ENCODE measurements at places on chromosomes 6 and 20.

- no peak for DNase-seq
Measured at GRCh38 chr6:136191606-136192312, 58.4 kb downstream of the MTFR2 start.

DNA sequence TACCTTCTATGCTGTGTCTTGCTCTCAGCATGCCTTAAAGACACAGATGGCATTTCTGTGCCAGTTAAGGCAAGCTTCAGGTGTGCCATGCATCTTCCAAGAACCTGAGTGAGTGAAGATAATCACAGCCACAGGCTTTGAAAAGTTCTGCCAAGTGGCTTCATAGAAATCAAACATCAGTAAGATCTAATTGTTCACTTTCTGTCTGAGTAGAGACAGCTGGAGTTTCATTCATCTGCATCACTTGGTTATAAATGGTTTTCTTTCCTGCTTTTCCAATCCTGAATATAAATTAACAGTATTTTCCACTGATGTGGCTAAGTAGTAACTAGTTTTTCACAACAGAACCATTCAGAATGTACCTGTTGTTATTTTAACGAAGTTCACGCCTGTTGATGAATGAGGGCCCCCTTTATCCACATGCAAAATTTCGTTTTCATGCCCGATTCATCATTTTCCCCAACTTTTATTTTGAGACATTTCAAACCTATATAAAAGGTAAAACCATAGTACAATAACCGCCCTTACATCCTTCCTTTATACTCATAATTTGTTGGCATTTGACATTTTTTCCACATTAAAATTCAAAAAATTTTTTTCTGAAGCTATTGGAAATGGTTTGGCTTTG is 38.6 kb upstream of the KCNG1 start:
- no peak for DNase-seq

GRCh38 chr6:166330612-166331011 is 11.7 kb downstream of the SFT2D1 start:
- DNase-seq: no peak

DNA sequence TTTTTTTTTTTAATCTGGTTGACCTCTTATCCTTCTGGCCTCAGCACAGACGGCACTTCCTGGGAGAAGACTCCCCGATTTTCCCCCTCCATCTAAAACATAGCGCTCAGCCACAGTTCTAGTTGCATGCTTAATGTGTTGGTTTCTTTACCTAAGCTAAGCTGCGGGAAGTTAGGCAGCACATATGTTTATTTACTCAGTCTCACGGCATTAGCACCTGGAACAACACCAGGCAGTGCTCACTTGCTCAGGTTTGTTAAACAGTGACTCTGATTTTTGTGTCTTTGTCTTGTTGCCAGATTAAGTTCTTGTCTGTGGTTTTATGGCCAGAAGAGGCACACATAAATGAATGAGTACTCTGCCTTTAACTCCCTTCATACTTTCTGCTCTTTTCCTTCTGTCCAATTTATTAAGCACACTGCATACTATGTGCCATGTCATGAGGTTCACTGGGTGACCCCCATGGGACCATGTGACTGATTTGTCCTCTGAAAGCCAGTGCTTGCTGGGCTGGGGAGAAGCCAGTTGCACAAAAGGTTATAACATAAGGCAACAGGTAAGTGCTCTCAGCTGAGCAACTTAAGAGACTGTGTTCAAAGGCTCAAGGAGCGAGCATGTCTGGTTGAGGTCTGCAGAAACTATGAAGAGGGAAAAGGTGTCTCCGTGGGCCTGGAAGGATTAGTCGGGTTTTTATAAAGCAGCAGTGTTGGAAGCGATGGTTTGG is 93.6 kb downstream of the RPP40 start:
- DNase-seq: peak; percentile 73

- DNase-seq: no peak
Measured at GRCh38 chr6:162722226-162722625, 5.3 kb downstream of the PRKN start.

GRCh38 chr6:100979267-100979666 is 98.1 kb upstream of the ASCC3 start:
- no peak for DNase-seq

- no peak for DNase-seq
Measured at GRCh38 chr20:8094415-8094818, 37.6 kb upstream of the PLCB1 start.

DNA sequence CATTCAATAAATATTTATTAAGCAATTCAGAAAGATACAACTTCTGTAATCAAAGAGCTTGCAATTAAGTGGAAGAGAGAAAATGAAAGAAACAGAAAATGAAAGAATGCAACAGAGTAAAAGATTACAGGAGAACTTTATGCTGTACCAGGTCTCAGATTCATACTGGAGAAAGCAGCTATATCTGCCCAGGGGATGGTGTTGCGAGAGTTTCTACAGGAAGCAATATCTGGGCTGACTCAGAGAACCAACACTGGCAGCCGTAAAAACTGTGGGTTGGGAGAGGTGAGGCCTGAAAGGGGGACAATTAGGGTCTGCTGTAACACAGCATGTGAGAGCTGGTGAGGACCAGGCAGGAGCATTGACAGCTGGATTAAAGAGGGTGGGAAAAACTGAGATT is 256.7 kb upstream of the TCF21 start:
- DNase-seq: no peak

- no peak for DNase-seq
Measured at GRCh38 chr6:85163156-85164080, 286.5 kb upstream of the NT5E start.

GRCh38 chr6:142846883-142847287 is 98.1 kb downstream of the HIVEP2 start:
- no peak for DNase-seq

GRCh38 chr6:108132863-108133262 is 33.0 kb upstream of the NR2E1 start:
- DNase-seq: no peak

DNA sequence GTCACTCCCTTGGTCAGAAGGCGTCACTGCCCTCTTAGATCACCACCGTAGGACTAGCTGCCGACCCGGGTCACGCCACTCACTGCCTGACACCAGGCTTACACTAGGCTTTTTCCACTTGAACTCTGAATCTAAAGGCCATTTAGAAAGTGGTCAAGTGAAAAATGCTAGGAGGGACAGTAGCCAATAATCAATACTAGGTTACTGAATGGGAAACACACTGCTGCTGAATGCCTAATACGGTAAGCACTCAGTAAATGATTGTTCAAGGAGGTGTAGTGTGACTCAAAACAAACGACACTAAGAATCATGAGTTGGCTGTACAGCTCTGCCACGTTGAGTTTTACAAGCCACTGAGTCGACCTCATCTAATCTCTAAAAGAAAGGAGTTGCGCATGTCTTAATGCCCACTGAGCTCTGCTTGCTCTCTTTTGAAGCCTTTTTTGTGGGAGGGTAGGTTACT is 760 bp upstream of the IBTK start:
- peak; percentile 67 for DNase-seq

- no peak for DNase-seq
Measured at GRCh38 chr6:148464319-148465010, 121.8 kb downstream of the SASH1 start.

DNA sequence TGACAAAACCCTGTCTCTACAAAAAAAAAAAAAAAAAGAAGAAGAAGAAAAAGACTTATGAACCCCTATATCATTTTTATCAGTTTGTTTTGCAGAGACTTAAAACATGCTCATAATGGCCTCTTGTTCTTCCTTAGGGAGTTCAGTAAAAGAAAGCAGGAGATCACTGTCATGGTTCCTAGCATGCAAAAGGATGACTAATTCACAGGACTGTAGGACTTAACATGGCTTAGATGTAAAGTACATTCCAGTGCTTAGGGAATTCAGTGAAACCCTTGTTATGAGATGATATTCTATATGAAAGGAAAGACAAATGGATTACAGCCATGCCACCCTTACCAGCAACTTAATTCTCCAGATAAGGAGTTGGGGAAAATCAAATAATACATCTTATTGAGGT is 29.5 kb downstream of the EEF1A1 start:
- no peak for DNase-seq

- DNase-seq: no peak
Measured at GRCh38 chr20:34310481-34311117, 7.4 kb upstream of the AHCY start.

DNA sequence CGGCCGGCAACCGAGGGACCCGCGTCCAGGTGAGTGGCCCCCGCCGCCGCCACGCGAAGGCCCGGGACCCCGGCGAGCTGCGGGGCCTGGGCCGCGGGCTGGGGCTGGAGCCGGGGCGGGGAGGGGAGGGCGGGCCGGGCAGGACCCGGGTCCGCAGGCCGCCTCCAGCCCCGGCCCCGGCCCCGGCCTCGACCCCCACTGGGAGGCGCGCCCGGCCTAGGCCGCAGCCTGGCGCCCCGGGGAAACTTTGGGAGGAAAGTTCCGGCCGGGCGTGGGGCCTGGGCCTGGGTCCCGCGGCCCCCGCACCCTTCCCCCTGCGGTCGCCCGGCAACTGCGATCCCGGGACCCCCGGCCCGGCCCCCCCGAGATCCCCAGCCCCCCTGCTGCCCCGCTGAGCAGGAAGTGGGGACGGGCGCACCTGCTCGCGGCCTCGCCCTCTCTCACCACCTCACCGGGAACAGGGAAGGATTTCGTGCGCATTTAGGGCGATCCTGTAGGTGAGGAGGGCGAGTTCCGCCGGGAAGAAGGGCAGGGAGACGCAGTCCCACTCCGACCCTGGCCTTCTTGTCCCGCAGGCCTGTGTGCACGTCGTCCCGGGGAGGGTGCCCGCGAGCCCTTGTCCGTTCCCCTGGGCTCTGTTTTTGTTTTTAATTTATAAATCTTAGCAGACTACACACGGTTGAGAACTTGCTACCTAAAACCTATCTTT is 402 bp downstream of the OSBPL2 start:
- peak; percentile 17 for DNase-seq

DNA sequence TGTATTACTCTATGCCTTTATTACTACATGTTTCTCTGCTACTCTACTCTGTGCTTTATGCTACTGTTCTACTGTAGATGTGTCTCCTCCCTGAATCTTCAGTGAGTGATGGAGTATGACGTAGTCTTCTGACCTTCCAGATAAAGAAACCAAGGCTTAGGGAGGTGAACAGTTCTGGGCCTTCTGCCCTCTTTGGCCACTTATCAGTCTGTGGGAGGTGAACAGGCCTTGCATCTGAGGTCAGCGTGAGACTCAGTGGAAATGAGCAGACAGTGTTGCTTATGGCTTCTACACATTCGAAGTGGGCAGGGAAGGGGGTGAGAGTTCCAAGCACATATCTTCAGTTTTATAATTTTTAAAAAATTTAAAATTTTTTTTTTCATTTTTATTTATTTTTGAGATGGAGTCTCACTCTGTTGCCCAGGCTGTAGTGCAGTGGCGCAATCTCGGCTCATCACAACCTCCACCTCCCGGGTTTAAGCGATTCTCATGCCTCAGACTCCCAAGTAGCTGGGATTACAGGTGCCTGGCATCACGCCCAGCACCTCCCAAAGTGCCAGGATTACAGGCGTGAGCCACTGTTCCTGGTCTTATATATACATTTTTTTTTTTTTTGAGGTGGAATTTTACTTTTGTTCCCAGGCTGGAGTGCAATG is 24.2 kb downstream of the MYBL2 start:
- no peak for DNase-seq

- no peak for DNase-seq
Measured at GRCh38 chr20:5145365-5146098, 18.7 kb downstream of the CDS2 start.

GRCh38 chr6:160450849-160451248 is 102.7 kb downstream of the SLC22A3 start:
- DNase-seq: no peak

GRCh38 chr6:35635601-35636597 is 52.8 kb downstream of the FKBP5 start:
- DNase-seq: no peak

GRCh38 chr20:17972121-17972520 is 3.3 kb downstream of the MGME1 start:
- DNase-seq: no peak

DNA sequence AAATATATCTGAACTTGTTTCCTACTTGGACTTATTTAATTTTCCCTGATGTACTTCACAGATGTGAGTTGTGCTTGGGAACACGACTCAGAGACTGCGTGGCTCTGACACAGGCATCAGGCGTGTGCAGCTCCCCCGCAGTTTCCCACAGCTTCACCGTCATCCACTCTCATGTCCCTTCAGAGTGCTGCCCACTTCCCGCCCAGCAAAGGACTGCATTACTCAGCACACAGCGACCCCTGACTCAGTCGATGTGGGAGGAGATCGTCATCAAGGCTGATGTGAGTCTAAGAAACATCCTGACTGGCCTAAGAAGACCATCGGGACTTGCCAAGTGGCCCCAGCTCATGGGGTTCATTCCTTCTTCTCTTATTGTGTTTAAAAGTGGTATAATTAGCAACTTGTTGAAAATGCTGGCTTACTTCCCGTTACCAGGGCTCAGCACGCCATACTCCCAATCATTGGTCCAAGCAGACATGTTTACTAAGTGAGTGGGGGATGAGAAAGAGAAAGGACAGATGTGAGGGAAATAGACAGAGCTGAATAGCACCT is 539.4 kb upstream of the JARID2 start:
- no peak for DNase-seq

- DNase-seq: peak; percentile 84
Measured at GRCh38 chr6:85920782-85921181, 278.1 kb upstream of the SYNCRIP start.

DNA sequence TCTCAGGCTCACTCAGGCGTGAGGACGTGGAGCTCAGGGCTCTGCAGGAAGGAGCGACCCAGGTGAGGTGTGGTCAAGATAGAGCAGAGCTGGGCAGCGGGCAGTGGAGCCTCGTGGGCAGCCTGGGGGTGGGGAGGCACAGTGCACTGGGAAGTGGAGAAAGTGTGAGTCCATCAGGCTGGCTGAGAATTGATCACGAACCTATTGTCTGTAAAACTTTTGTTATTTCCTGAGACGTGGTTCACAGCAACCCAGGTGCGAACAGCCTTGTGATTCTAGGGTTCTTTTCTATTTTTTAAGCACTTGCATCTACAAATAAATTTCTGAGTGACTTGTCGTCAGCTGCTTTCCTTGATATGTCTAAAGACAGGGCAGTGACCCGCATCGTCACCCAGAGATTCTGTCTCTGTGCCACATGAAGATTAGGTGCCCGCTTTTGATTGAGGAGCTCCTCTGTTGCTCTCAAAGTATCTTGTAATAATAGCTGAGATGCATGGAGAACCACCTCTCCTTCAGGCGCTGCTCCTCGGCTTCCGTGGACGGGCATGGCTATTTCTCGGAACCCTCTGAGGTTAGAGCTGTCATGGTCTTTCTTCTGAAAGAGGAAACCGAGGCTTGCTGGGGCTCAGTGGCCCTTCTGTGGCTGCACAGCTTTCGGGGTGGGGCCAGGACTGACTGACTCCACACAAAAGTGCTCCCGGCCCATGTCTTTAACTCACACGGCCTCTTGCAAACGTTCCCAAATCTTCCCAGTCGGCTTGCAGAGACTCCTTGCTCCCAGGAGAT is 662 bp upstream of the CCR6 start:
- no peak for DNase-seq

DNA sequence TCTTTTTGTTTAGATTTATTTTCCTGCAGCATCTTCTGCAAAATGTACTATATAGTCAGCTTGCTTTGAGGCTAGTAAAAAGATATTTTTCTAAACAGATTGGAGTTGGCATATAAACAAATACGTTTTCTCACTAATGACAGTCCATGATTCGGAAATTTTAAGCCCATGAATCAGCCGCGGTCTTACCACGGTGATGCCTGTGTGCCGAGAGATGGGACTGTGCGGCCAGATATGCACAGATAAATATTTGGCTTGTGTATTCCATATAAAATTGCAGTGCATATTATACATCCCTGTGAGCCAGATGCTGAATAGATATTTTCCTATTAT is 3.2 kb downstream of the FOXC1 start:
- no peak for DNase-seq
